ENCODE measurements at places on chromosomes 6 and 20.

DNA sequence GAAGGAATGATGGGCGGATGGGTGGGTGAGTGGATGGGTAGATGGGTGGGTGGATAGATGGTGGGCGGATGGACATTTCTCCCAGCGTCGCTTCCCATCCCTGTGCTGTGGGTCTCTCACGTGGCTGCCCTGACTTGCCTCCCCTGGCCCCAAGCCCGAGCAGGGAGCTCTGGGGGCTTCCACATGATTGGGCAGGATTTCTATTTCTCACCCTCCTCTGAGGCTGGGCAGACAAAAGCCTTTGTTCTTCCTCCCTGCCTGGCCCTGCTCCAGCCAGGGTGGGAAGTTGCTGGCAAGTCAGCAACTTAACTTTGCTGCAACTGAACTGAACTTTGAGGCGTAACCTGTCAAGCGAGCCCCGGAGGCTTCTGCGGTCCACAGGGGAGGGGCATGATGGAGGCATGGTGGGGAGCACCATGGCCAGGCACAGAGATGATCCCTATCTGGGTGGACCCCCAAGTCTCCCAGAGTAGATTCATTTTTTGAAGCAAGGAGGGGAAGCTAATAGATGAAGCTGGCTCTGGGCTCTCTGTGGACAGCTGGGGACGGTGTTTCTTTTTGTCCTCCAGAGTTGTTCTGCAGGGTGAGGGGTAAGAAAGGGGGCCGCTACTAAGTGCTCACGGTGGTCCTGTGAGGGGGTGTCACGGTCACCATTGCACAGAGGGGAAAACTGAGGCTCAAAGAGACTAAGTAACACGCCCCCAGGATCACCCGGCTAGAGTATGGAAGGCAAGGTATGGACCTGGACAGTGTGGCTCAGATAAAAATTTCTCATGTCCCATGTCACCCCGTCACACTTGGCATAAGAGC lies 140.1 kb downstream of the CEBPB start:
- DNase-seq: no peak

- no peak for DNase-seq
Observed at GRCh38 chr6:139257821-139258398, 33.9 kb downstream of the TXLNB start.

DNA sequence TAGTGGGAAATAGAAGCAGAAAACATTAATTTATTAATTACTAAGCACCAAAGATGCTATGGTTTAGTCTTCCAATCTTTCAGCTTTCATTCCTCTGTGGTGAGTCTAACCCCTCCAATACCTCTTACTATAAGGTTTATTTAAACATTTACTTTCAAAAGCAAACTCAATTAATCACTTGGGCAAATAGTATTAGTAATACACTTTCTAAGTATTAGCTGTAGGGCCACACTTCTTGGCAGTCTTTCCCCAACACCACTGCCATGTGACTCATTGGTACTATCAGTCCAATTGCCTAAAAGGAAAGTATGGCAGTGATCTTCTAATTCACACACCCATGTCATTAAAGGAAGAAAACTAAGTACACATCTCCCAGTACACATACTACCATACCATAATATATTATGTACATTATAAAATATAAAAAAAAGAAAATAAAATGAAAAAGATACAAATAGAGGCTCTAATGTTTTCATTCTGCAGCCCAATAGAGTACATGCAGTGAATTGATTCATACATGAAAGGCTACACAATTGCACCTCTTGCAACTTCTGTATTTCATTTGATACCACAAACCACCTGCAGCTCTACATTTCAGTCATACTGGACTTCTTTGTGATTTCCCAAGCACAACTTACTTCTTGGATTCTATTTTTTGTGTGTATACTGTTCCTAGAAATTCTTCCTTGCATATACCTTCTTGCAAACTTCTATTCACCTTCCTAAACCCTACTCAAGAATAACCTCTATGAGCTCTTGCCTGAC lies 218.6 kb downstream of the PKHD1 start:
- no peak for DNase-seq

DNA sequence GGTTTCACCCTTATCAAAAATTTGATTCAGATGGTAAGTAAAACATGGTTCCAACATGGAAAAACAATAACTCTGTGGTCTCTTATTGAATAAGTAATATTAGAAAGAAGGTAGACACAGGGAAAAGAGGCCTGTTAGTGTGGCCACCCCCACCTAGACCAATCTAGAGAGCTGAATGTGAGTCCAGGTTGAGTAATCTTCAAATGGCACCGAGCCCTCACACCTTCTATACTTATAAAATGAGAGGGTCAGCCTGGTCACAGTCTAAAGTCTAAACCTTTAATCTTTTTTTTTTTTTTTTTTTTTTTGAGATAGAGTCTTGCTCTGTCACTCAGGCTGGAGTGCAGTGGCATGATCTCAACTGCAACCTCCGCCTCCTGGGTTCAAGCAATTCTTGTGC lies 6.9 kb downstream of the FAM184A start:
- no peak for DNase-seq

- no peak for DNase-seq
Observed at GRCh38 chr6:169230322-169230665, 23.4 kb downstream of the THBS2 start.

DNA sequence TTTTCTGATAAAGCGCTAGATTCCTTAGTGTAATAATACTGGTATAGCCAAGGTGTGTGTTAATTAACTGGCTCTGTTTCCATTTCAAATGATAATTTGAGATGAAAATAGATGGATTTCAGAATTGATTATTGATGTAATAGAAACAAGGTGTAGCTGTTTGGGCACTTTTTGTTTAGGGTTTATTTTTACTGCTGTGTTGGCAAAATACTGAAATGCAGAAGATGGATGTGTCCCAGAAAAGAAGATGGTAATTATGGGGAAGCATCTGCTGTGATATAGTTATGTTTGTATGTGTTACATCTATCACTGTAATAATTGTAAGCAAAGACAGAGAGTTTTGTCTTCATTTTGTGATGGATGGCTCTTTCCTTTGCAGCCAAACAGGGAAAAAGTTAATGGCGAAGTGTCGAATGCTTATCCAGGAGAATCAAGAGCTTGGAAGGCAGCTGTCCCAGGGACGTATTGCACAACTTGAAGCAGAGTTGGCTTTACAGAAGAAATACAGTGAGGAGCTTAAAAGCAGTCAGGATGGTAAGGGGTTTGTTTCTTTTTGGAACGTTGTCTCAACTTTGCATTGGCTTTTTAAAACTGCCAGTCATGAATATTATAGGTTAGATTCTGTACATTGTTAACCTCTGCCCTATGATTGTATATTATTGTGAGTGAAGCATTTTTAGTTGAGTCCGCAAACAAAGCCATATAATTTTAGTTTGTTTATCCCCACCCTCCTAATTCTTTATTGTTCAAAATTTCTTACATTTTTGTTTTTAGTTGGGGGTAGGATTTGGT lies 8.6 kb upstream of the ACAT2 start:
- no peak for DNase-seq

DNA sequence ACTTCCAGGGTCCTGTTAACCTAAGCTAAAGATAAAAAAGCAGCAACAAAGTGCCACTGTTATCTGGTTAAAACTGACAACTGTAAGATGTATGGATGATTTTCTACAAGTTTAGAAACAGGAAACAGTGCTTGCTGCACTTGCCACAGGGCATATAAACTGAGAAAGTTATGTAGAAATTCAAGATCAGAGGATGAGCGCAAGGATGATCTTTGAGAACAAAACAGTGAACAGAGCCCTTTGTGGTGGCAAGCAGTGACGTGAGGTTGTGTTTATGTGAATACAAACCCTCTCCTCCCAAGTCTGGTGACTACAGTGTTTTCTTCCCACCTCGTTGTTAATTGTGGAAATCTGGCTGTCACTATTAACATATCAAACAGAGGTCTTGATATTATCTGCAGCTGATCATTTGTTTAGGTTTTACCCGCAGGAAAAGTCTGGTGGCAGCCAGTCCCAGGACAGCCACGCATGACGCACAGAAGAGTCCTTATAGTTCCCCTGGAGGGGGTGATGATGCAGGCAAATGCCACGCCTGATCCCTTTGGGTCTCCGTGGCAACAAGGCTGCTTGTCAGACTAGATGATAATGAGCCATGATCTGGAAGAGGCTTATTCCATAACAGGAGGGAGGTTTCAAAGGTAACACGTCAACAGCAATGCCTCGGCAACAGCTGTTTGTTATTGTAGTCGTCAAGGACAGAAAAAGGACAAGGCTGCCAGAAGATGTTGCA lies 43.1 kb upstream of the TNFAIP3 start:
- peak; percentile 4 for DNase-seq

DNA sequence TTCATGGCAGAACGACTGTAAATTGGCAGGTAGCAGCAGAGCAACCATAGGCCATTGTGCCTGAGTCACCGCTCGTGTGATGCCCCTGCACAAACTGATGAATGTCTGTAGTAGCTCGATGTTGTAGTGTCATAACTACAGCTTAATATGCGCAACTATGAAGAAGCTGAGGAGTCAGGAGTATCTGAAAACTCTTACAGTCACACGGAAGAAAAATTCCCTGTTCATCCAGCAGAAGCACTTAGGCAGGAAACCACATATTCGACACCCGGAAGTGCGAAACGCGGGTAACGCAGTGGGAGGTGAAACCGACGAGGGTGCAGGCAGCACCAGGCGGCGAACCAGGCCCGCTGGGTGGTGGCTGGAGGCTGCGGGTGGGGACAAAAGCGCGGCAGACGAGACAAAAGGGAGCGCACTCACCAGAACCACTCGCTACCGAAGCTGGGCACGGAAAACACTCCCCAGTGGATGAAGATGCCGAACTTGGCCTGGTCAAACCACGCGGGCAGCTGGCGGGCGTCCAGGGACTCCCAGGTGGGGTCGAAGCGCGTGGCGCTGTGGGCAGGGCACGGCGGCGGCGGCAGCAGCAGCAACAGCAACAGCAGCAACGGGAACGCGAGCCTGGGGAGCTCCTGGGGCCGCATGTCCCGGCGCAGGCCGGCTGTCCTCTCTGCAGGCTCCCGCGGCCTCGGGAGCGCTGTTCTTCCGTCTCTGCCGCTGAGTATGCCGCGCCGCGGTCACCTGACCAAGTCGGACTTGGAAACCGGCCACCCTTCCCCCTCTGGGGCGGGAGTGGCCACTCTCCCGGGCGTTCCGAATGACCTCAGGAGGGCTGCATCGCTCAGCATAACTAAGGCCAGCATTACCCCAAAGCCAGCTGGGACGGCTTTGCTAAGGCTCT lies at the start of gene FUCA2:
Gene FUCA2, minus strand, starts transcription at position 730 of the 901 bp plus-strand sequence. Its CDS starts 86 bp downstream, at position 644.
- DNase-seq: peak; percentile 86

DNA sequence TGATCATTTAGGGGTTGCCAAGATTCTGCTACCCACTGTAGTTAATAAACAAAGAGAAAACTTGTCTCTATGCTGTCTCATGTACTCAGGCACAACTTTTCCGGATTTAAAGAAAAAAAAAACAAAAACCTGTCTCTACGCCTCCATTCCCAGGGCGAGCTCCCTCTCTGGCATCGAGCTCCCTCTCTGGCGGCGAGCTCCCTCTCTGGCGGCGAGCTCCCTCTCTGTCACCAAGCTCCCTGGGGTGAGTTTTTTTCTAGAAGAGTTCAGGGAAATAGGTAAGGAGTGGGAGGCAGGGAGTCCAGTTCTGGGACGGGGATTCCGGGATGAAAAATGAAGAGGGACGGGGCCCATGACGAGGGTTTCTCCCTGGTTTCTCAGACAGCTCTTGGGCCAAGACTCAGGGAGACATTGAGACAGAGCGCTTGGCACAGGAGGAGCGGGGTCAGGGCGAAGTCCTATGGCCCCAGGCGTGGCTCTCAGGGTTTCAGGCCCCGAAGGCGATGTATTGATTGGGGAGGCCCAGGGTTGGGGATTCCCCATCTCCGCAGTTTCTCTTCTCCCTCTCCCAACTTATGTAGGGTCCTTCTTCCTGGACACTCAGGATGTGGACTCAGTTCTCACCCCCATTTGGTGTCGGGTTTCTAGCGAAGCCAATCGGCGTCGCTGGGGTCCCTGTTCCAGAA lies 16.5 kb upstream of the HLA-A start:
- DNase-seq: no peak

DNA sequence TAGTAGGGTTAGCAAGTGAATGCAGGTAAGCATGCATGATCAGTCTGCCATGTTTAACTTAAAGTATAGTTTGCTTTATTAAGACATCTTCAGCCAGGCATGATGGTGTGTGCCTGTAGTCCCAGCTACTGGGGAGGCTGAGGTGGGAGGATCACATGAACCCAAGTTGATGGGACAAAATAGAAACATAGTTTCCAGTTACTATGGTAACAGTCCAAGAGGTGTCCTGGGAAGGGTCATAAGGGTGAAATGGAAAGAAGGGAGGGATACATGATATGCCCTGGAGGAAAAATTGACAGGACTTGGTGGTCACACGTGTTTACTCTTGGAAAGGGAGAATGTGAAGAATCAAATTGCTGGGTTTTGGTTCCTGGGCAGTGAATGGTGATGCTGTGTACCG lies 139.6 kb downstream of the SULF2 start:
- no peak for DNase-seq

GRCh38 chr6:37077905-37078296 lies 72.4 kb downstream of the FGD2 start:
- DNase-seq: peak; percentile 94

GRCh38 chr6:150773969-150774368 lies 91.5 kb upstream of the MTHFD1L start:
- no peak for DNase-seq

GRCh38 chr20:38248133-38248532 lies 12.4 kb downstream of the KIAA1755 start:
- DNase-seq: no peak

DNA sequence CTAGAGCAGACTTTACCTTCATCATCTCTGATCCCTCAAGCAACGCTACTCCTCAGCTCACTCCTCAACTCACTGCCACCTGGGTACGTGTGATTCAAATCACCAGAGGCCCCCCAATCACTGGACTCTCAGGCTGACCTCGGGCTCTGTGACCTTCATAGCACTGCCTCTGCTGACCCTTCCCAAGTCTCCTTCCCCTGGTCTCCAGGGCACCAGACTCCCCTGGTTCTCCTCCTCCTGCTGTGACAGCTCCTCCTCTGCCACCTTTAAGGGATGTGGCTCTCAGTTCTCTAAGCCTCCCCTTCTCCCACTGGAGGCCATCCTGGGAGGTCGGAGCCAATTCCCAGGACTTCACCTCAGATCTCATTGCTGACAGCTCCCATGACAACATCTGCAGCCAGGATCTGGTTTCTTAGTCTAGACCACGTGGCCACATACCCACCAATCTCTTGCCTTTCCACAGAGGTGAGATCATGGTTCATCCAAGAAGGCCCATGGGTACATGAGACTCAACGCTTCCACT lies 90.4 kb downstream of the NFATC2 start:
- no peak for DNase-seq

DNA sequence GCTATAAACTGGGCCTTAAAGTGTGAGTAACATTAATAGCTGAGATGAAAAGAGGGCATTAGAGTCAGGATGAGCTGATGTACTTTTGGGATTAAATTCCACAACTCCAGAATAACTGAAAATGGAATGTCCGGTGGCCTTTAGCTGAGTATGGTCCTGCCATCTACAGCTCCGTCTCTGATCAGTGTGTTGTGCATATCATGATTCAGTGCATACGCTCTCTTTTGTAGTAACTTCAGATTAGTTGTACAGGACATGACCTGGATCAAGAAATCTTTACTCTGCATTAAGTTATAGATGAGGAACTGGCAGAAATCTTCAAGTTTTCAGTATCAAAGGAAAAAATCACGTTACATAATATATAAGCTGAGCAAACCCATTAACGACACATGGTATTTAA lies 92.4 kb downstream of the MTFR2 start:
- DNase-seq: no peak
